ENCODE measurements at places on chromosomes 13 and 19.
A peak's percentile ranks its signal among the peaks of the same experiment; 100 is the strongest.

- DNase-seq: no peak
Measured at GRCh38 chr13:33308863-33309262, 23.3 kb upstream of the STARD13 start.

DNA sequence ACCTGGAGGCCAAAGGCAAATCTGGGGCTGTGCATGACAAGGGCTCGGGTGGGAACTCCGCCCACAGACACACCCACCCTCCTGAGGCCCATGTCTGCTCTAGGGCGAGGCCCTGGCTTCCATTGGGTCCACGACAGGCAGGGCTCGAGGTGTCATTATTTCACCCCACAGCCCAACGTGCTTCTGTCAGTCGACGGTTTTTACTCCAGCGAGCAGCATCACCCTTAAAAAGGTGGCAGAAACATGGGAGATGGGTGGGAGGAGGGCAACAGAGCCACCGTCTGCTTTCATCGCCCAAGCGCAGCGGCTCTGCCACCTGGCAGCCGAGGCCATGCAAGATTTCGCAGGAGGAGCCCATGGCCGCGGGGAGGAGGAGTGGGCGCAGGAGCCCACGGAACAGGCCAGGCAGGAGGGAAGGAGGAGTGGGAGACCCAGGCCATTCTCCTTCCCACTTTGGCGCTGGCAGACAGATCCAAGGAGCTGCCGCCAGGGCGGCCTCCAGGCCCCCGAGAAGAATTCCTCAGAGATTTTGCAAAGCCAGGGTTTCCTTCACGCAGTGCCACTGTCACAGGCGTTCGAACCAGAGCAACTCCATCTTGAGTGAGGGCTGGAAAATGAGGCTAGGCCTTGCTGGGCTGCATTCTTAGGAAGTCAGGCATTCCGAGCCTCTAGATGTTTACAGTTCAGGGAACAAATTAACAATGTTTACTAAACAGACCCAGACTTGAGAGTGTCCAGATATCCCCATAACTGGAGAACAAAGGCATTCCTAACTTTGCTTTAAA lies 49.3 kb upstream of the TUBGCP3 start:
- DNase-seq: peak; percentile 90

DNA sequence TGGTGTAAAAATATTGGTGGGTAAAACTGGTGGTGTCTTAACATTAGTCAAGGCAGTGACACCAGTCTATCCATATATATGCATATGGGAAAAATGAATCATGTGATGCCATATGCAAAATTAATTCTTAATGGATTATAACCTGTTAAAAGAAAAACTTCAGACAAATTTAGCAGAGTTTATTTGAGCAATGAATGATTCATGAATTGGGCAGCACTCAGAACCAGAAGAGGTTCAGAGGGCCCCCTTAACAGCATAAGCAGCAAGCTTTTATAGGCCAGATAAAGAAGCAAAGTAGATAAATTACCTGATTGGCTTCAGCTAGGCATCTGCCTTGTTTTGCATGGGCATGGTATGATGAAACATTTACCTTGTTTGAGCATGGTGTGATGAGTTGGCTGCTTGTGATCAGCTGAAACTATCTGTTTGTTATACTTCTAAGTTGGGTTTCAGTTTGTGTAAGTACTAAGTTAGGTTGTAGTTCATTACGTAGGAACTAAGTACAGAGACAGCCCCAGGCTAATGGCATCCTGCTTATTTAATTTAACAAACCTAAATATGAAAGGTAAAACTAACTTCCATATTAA lies 66.6 kb downstream of the DNAJC15 start:
- DNase-seq: no peak

- peak; percentile 98 for DNase-seq
Measured at GRCh38 chr13:30870049-30870884, 35.8 kb upstream of the MEDAG start.

DNA sequence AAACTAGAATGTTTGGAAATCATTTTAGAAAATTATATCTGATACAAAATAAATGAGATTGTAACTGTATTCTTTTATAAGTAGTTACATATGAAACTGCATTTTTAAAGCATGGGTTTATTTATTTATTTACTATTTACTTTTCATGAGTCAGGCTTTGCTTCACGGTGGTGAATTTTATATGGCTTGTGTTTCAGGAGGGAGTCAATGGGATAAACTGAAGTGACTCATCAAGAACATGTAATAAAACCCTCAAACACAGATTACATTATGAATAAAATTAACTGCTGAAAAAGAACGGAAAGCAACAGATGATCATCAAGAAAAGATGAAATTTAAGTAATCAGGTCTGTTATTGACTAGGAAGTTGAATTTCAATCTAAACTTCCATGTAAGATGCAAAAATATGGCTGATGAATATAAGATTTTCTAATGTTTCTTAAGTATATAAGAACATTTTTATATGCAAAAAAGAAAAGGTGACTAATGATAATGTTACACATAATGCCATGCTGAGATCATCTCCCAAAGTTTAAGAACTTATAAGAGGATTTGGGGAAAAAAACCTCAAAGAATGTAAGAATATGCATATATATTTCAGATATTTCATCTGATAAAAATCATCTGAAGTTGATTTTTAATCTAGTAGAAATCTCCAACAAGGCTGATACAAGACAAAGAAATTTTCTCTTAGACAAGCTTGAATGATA lies 383.6 kb downstream of the SLITRK1 start:
- no peak for DNase-seq

All from islet precursor cell (in vitro differentiated cells).